Aortic smooth muscle cell (primary cell): ENCODE measurements at places on chromosomes 2 and 18. TPM values are rescaled to one million over a fixed set of nuclear protein-coding genes. Genes with fewer than 3 reads are reported as not detected.

Gene ERFE
- total RNA-seq: 0.92 and 0.99 TPM in 2 replicates

Gene VPS54
- 19.6 and 21.3 TPM in 2 replicates for total RNA-seq

Gene SLC35F6
- 26.7 and 27.1 TPM in 2 replicates for total RNA-seq

Gene IL1RL1
- total RNA-seq: 0.62 and 1.1 TPM in 2 replicates

Gene REG1B
- not detected in 2 replicates for total RNA-seq

Gene SFTPB
- not detected in 2 replicates for total RNA-seq

Gene NETO1
- total RNA-seq: not detected in 2 replicates

Gene OXER1
- total RNA-seq: not detected in 2 replicates

Gene MATN3
- total RNA-seq: 0.26 and 0.44 TPM in 2 replicates

Gene PLCL1
- total RNA-seq: 18.6 and 40.2 TPM in 2 replicates

Gene EFHD1
- total RNA-seq: 1.1 and 5.5 TPM in 2 replicates

Gene OSBPL1A
- 28.1 and 40.3 TPM in 2 replicates for total RNA-seq

Gene GORASP2
- 30.3 and 34.1 TPM in 2 replicates for total RNA-seq

Gene TNFRSF11A
- total RNA-seq: 1.5 and 2.2 TPM in 2 replicates

Gene CYBRD1
- total RNA-seq: 250 and 347 TPM in 2 replicates

Gene AGPS
- total RNA-seq: 39.4 and 45.4 TPM in 2 replicates

Gene IL1F10
- not detected in 2 replicates for total RNA-seq

Gene SLC5A7
- total RNA-seq: not detected in 2 replicates

Gene SATB2
- total RNA-seq: 11.8 TPM in 2 replicates

Gene ERBB4
- total RNA-seq: 7.7 and 17.0 TPM in 2 replicates

Gene ANKRD36B
- total RNA-seq: 19.8 TPM in 2 replicates

Gene MEIS1
- 76.1 and 78.5 TPM in 2 replicates for total RNA-seq

Gene ZNG1B
- total RNA-seq: 51.2 and 60.1 TPM in 2 replicates

Gene RAB17
- total RNA-seq: 0.26 and 0.31 TPM in 2 replicates
